ENCODE measurements at places on chromosomes 7 and 10.

- no peak for DNase-seq
Measured at GRCh38 chr7:73770002-73770859, at the start of gene CLDN3. TSS of gene CLDN3 (minus strand) at chr7:73770270. CDS start at chr7:73770049, 221 bp downstream.

- peak; percentile 59 for DNase-seq
Measured at GRCh38 chr7:91165006-91165845, 99.0 kb upstream of the FZD1 start.

DNA sequence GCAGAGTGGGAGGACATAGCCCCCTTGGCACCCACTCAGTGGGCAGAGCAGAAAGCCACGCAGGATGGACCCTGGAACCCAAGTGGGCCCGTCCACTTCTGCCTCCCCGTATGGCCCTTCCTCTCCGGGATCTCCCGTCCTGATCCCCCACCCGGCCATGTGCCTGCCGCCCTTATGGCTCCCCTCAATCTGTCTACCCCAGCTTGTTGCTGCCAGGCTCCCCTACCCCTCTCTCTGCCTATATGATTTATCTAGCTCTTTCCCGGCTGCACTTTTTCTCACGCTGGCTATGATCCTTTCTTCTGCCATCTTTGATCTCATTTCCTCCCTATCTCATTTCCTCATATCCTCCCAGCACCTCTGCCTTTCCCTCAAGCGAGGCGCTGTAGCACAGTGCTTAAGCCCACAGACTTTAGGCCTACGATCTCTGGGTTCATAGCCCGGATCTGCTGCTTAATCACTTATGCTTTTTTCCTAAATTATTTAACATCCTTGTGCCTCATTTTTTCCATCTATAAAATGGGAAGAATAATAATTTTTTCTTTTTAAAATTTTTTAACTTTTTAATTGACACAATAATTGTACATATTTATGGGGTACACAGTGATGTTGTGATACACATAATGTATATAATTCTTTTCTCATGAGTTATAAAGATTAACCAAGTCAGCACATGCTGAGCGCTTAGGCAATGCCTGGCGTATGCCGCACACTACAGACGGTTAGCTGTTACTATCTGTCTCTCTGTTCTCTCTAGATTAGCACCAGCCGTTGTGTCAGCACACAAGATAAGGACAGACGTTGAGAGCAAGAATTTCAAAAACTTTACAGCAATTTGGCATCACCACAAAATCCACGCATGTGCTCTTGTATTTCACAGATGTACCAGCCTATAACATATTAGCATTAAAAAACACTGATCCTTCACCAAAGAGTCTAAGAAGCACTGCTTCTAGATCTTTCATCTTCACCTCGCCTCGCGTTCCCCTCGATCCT lies 18.1 kb downstream of the KCNH2 start:
- DNase-seq: no peak

GRCh38 chr10:24449321-24449740 lies 240.4 kb downstream of the KIAA1217 start:
- peak; percentile 40 for DNase-seq

GRCh38 chr10:24360282-24361127 lies 151.6 kb downstream of the KIAA1217 start:
- DNase-seq: peak; percentile 60

GRCh38 chr7:90834771-90835170 lies 238.7 kb downstream of the CDK14 start:
- DNase-seq: peak; percentile 13

DNA sequence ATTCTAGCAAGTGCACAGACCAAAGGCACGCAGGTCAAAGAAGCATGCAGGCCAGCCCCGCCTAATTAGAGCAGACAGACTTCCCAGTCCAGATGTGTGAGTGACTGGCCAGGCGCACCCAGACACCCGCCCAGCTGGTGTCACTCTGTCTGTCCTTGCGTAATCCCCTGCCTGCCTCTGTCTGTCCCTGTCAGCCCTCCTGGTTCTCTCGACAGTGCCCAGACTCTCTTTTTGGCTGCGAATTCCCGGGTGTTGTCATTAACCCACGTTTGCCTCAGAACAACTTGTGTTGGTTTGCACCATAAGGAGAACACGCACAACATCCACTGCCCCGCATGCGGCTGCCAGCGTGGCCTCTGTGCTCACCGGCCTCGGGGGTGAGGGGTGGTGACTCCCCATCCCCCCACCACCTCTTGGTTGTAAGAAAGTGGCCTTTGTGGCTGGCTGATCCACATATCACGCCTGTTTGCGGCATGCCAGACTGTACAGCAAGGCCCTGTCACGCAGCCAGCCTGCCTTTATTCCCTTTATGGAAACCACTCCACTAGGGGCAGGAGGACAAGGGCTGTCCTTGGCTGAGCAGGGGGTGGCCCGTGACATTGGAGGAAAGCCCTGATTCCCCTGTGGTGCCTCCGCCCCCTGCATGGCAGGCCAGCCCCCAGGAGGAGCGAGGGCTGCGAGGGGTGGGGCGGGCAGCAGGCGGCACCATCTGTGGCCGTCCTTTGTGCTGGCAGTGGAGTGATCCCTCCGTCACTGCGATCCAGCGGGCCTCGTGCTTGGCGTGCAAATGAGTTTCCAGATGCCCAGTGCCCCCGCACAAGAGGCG lies 72.8 kb upstream of the PPIF start:
- no peak for DNase-seq

- peak; percentile 68 for DNase-seq
Measured at GRCh38 chr10:107971411-107971810, 806.9 kb upstream of the SORCS1 start.

DNA sequence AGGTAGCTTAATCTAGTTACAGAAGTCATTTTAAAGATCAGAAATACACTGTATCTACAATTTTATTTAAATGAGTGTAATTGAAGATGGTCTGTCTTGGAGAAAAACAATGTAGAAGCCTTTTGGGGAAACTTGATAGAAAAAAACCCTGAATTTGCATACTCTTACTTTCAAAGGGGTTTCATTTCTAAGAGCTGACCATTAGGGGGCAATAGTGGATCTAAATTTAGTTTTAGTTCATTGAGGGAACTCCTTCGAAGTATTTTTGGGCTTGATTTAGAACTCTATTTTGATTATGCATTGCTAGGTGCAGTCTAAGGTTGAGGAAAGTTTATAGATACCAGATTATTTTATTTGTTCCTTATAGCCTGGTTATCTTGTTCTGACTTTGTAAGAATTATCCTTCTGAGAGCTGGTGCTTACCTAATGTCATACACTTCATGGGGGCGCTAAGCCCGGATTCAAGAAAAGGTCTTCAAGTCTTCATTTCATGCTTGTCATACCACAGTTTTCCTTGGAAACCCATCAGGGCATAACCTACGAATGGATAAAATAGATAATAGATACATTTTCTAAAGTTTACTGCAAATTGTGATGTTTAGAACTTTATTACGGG lies 69.1 kb upstream of the MXI1 start:
- peak; percentile 54 for DNase-seq

GRCh38 chr10:15461353-15462108 lies 90.4 kb upstream of the FAM171A1 start:
- DNase-seq: peak; percentile 52
